ENCODE measurements at places on chromosomes 12 and 14.

DNA sequence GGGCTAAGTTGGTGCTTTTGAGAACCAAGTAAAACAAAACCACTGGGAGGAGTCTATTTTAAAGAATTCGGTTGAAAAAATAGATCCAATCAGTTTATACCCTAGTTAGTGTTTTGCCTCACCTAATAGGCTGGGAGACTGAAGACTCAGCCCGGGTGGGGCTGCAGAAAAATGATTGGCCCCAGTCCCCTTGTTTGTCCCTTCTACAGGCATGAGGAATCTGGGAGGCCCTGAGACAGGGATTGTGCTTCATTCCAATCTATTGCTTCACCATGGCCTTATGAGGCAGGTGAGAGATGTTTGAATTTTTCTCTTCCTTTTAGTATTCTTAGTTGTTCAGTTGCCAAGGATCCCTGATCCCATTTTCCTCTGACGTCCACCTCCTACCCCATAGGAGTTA lies 1.8 kb upstream of the RAB5B start:
- DNase-seq: no peak

DNA sequence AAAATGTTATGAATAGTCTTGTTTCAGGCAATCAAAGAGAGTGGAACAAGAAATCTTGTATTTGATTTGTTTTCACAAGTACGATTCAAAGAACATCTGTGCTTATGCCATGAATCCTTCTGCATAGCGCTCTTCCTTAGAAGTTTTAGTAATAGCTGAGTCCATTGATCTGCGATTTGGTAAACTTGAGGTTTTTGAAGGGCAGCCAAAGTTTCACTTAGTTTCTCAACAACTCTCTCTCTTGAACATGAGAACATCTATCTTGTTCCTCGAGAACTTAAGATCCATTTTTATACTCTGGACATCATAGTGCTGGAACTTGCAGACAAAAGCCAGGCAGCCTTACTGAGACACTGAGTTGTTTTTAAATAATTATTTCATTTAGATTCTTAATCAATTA lies 96.2 kb upstream of the USP15 start:
- DNase-seq: no peak

- no peak for DNase-seq
Measured at GRCh38 chr12:26939192-26939832, 1.0 kb downstream of the FGFR1OP2 start.

DNA sequence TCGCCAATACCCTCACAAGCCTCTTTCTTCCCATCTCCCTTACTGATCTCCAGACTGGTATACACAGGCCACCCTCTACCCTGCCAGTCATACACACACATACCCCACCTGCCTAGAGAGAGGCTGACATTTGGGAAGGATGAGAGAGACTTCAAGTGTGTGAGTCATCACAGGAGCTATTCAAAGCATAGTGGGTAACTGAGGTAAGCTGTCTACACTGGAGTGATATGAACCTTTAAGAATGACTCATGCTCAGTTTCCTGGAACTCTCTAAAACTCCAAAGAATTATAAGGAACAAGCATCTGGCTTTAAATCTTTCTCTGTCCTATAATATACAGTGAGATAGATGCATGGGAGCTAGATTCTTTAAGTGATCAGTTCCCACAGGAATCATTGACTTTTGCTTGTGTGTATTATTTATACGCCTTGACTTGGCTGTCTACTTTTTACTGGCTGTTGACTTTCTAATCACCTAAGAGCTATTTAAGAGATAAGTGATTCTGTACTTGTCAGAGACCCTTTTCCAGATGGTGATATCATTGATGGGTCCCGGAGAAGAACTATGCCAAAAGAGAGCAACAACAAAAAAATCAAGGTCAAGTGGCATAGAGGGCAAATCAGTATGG lies 5.8 kb downstream of the IGF1 start:
- no peak for DNase-seq

GRCh38 chr14:63224196-63224595 lies 20.0 kb downstream of the RHOJ start:
- DNase-seq: no peak

DNA sequence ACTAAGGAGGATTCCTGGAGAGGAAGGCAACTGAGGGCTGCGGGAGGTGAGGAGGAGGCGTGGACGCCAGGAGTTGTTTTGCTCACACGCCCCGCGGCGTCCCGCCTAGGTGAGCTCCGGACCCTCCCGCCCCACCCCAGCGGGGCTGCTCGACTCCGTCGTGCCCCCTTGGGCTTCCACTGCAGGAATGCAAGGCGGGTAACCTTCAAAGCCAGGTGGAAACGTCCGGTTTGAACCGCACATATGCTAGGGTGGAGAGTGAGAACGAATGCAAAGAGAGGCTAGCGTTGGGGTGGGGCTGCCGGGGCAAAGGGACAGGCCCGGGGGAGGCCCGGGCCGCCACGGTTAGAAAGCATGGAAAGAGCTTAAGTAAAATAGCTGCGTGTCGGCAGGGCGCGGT lies 5.4 kb upstream of the DPPA3 start:
- no peak for DNase-seq

- no peak for DNase-seq
Measured at GRCh38 chr12:33605757-33606156, 166.1 kb upstream of the SYT10 start.

All from activated T-helper 1 cell treated with Interleukin-2 at 50 U/mL for 16 hours (primary cell).